Stimulated activated CD4-positive, alpha-beta T cell treated with anti-CD3 and anti-CD28 coated beads, Interleukin-15, amount 100 ng/mL, for 1 hour (primary cell): ENCODE measurements at places on chromosomes 4 and X.

- no peak for DNase-seq
These were observed 211.0 kb downstream of the KCTD8 start for GRCh38 chr4:44237643-44238042.

DNA sequence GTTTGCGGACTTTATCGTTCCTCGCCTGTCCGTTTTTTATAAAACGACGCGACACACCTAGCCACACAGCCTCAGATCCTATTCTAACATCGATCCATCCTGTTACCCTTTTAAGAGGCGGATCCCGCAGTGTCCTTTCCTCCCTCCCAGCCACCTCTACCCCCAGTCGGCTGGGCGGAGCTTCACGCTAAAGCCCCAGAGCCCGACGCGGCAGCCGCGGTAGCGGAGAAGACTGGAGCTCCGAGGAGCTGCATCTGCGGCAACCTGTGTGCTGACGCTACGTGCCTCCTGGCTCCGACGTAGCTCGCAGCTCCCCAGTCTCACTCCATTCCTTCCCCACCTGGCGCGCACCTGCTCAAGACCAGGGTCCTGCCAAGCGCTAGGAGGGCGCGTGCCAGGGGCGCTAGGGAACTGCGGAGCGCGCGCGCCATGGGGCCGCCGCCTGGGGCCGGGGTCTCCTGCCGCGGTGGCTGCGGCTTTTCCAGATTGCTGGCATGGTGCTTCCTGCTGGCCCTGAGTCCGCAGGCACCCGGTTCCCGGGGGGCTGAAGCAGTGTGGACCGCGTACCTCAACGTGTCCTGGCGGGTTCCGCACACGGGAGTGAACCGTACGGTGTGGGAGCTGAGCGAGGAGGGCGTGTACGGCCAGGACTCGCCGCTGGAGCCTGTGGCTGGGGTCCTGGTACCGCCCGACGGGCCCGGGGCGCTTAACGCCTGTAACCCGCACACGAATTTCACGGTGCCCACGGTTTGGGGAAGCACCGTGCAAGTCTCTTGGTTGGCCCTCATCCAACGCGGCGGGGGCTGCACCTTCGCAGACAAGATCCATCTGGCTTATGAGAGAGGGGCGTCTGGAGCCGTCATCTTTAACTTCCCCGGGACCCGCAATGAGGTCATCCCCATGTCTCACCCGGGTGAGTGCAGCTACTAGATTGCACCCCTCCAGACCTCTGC, at the start of gene RNF128:
Gene RNF128 (plus strand): TSS at position 217 of the 953 bp plus-strand sequence. CDS start 213 bp downstream, at position 430.
- DNase-seq: no peak

- no peak for DNase-seq
These were observed 14.9 kb upstream of the LOC101059915 start for GRCh38 chrX:71652405-71652804.

DNA sequence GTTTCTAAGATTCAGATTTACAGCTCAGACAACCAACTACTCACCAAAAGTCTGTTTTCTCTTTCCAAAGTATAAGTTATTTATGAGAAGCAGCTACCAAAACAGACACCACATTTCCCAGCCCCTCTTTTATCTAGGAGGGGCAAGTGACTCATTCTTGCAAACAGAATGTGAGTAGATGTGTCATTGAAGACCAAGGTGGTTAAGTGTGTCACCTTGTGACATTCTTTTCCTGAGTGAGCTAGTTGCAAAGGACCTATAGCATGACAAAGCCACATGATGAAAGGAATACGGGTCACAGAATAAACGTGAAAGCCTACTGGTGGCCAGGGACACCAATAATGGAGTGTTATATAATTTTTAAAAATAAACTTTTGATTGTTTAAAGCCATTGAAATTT, 50.0 kb downstream of the SLC7A11 start:
- DNase-seq: no peak
